SJCRH30 (cell line): ENCODE measurements at places on chromosomes 13 and 19. TPM values are rescaled to one million over a fixed set of nuclear protein-coding genes. Genes with fewer than 3 reads are reported as not detected.

DNA sequence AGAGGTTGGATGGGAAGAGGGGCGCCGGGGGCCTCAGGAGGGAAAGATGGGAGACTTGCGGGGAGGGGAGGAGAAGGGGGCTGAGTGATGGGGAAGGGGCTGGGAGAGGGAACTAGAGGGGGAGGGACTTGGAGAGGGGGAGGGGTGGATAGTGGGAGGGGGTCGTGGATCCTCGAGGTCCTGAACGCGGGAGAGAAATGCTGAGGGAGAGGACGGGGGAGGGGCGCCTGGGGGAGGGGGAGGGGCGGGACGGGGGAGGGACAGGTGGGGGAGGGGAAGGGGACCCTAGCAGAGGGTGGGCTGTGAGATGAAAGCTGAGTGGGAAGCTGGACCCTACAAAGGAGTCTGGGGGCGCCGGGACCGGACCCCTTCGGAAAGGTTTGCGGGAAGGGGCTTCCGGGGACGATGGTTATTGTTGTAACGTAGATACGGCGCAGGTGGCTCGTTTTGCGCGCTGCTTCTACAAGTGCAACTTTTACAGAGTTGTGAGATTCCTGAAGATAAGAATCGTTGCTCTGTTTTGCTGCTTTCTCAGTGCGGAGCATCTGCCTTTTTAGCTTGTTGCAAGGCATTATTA, 418 bp downstream of the ZNF444 start:
- H3K27ac ChIP-seq = no peak overlapping the region
- no peak for DNase-seq
- H3K27me3 ChIP-seq = no peaks in the 10 kb centered on the region
- H3K36me3 ChIP-seq = 0 out of 2 replicates have a peak, but pooled peaks cover 3% of the 10 kb centered on the region

DNA sequence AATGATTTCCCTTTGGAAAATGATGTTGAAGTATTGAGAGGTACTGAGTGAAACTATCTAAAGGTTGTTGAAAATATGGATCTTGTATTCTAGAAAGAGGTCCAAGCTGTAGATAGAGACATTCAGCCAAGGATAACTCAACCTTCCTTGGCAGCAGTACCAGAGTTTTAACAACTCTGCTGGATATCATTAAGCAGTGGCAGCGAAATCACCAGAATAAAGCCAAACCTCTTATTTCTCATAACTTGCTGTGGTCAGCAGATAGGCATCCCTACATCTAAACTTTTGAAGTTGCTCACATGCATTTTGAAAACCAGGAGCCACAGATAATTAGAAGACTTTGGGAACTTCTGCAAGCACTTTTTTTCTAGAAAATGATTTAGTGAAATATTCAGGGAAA, 559.8 kb downstream of the IRS2 start:
- DNase-seq = no peak
- no peaks in the 10 kb centered on the region for H3K4me1 ChIP-seq
- H3K4me3 ChIP-seq = no peak overlapping the region
- no peaks in the 10 kb centered on the region for H3K27me3 ChIP-seq
- no peaks in the 10 kb centered on the region for H3K36me3 ChIP-seq

GRCh38 chr13:26847281-26847680, 86.7 kb upstream of the GPR12 start:
- H3K36me3 ChIP-seq = no peaks in the 10 kb centered on the region
- H3K4me3 ChIP-seq = no peak overlapping the region
- H3K27me3 ChIP-seq = peaks cover 9% of the 10 kb centered on the region
- no peaks in the 10 kb centered on the region for H3K4me1 ChIP-seq
- no peak overlapping the region for H3K27ac ChIP-seq
- no peak for DNase-seq

- no peaks in the 10 kb centered on the region for H3K27me3 ChIP-seq
- H3K27ac ChIP-seq = no peak overlapping the region
- H3K36me3 ChIP-seq = no peaks in the 10 kb centered on the region
Measured at GRCh38 chr19:31421856-31422255, 72.6 kb upstream of the TSHZ3 start.

DNA sequence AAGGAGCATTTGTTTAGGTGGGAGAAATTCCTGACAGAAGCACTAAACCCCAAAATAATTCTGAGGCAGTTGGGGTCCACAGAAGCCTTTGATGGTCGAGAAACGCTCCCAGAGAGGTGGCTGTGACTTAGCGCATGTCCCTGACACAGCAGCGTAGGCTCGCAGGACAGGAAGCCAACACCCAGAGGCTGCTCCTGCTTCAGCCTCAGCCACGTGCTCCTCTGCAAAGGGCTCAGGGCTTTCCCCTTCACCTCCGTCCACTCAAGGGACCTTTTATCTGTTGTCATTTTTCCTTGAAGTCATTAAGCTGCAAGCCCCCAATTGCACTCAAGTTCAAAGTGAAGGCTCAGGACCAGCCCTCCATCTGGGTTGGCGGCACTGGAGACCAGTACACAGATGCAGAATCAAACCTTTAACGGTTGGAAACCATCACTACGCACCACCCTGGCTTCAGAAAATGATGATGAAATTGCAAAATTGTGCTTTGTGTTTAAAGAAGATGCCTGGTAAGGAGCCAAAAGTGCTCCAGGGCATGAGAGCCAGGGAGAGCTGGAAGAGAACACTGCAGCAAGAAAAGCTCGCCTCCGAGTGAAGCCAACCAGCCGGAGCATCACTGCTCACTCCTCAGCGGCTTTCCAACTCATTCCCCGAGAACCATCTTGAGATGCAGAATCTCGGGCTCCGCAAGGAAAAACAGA, 219.6 kb downstream of the RAP2A start:
- DNase-seq = no peak
- H3K4me1 ChIP-seq = no peaks in the 10 kb centered on the region
- H3K27me3 ChIP-seq = no peaks in the 10 kb centered on the region
- H3K4me3 ChIP-seq = no peak overlapping the region
- no peaks in the 10 kb centered on the region for H3K36me3 ChIP-seq

DNA sequence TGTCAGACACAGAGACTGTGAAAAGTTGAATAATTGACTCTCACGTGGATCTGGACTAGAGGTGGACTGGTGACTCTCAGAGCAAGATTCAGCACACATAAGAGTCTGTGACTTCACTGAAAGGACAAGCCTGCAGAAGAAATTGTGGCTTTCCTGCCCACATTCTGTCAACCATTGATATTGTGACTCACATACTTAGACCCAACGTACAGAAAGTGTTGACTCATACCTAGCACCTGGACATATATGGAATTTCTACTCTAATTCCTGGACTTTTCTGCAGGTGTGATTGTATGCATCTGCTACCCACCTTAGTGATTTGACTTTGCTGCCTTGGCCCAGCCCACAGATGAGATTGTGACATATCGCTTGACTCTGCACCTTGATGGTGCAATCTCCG, 15.6 kb upstream of the ZNF730 start:
- no peak overlapping the region for H3K4me3 ChIP-seq
- H3K4me1 ChIP-seq = no peaks in the 10 kb centered on the region
- peaks cover 75% of the 10 kb centered on the region for H3K36me3 ChIP-seq

- H3K27me3 ChIP-seq = no peaks in the 10 kb centered on the region
- DNase-seq = no peak
- H3K4me3 ChIP-seq = no peak overlapping the region
- H3K4me1 ChIP-seq = peaks cover 12% of the 10 kb centered on the region
- H3K27ac ChIP-seq = no peak overlapping the region
Measured at GRCh38 chr13:74162135-74162534, 27.9 kb upstream of the KLF12 start.

DNA sequence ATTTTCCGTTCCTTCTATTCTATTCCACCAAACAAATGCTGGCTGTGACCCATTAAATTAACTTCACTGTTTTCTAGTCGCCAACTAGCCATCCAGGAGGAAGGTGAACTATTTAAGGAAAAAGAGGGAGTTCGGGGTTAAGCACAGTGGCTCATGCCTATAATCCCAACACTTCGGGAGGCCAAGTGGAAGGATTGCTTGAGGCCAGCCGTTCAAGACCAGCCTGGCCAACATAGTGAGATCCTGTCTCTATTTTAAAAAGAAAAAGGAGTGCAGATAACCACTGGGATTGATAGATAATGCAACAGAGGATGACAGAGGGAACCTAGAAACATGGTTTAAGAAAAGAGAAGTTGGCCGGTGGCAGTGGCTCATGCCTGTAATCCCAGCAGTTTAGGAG, 44.7 kb downstream of the SPTBN4 start:
- no peaks in the 10 kb centered on the region for H3K4me1 ChIP-seq
- H3K4me3 ChIP-seq = no peak overlapping the region
- no peaks in the 10 kb centered on the region for H3K36me3 ChIP-seq
- no peak overlapping the region for H3K27ac ChIP-seq
- peaks cover 5% of the 10 kb centered on the region; the same call in 1 of the 2 replicates for H3K27me3 ChIP-seq

DNA sequence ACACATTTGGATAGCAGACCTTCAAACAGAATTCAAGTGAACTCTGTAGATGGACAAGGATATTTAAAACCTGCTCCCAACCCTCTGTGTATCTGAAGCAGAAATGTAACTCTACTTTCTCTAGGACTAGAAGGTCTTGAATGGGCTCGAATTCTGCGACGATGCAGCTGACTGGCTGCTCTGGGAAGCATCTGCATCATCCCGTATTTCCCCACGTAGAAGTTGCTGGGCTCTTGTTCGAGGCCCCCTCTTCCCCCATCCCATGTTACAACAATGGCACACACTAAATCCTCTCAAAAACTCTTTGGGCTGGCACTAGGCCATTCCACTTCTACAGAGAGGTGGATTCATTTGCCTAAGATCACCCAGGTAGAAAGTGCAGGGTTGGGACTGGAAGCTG, 15.0 kb downstream of the C19orf81 start:
- H3K36me3 ChIP-seq = no peaks in the 10 kb centered on the region
- no peak overlapping the region for H3K4me3 ChIP-seq
- no peaks in the 10 kb centered on the region for H3K27me3 ChIP-seq

DNA sequence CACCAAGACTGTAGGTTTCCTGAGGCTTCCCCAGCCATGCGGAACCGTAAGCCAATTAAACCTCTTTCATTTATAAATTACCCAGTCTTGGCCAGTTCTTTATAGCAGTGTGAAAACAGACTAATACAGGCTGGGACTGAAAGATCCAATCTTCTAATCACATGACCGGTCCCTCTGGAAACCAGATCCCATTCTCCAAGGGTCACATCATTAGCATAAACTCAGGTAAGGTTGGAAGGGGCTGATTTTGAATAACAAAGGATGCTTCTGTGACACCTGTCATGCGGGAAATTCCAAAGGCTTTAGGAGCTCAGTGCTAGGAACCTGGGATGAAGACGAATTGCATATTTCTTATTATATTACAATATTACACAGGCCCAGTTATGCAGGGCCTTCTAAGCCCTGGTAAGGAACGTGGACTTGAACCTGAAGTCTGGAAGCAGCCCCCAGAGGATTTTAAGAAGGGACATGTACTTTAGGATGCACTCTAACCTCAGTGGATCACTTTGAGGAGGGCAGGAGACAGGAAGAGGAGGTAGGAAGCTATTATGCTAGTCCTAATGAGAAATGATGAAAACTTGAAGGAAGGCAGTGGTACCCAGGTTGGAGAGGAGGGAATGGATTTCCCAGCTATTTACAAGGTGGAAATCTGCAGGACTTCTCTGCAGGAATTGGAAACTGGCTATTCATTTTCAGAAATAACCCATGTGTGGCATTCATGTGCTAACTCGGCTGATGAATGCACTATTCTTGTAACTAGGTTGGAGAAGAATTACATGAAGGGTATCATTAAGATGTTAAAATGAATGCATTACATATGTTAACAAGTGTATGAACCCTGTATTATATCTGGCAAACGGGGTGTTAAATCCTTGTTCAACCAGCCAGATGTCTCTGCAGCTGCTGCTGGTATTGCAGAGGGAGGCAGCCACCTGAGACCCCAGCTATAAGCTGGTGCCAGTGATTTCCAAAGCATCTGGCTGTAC, 19.3 kb downstream of the TNFSF11 start:
- no peak for DNase-seq
- no peaks in the 10 kb centered on the region for H3K27me3 ChIP-seq
- no peaks in the 10 kb centered on the region for H3K36me3 ChIP-seq
- H3K4me1 ChIP-seq = no peaks in the 10 kb centered on the region

ZNF772 gene
- 15.6 and 16.0 TPM in 2 replicates for total RNA-seq

ZNF850 gene
- total RNA-seq = 24.0 and 28.6 TPM in 2 replicates

CATSPERD gene
- total RNA-seq = not detected in 2 replicates
